Stimulated activated CD8-positive, alpha-beta memory T cell treated with anti-CD3 and anti-CD28 coated beads, Interleukin-4, amount 100 ng/mL, for 1 hour (primary cell): ENCODE measurements at places on chromosomes 1 and 21.

- no peak for DNase-seq
These were observed 34.5 kb downstream of the TYW3 start for GRCh38 chr1:74767490-74767889.

DNA sequence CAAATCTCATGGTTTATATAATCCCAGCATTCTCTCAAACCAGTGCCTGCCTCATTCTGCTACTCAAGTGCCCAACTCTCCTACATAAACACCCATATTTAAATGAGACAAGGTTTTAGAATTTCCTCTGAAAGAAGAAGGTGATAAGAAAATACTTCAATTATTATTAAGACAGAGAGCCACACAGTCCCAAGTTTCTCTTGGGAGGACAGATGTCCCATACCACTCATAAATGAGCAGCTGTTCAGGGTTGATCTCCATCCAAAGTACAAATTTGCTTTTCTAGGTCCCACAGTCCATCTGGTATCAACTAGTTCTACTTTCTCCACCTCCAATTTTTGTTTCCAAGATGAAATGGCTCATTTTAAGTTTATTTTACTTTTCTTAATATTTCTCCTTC, 11.3 kb downstream of the DCAF8 start:
- no peak for DNase-seq

GRCh38 chr1:119910618-119911017, 14.3 kb upstream of the ADAM30 start:
- no peak for DNase-seq

DNA sequence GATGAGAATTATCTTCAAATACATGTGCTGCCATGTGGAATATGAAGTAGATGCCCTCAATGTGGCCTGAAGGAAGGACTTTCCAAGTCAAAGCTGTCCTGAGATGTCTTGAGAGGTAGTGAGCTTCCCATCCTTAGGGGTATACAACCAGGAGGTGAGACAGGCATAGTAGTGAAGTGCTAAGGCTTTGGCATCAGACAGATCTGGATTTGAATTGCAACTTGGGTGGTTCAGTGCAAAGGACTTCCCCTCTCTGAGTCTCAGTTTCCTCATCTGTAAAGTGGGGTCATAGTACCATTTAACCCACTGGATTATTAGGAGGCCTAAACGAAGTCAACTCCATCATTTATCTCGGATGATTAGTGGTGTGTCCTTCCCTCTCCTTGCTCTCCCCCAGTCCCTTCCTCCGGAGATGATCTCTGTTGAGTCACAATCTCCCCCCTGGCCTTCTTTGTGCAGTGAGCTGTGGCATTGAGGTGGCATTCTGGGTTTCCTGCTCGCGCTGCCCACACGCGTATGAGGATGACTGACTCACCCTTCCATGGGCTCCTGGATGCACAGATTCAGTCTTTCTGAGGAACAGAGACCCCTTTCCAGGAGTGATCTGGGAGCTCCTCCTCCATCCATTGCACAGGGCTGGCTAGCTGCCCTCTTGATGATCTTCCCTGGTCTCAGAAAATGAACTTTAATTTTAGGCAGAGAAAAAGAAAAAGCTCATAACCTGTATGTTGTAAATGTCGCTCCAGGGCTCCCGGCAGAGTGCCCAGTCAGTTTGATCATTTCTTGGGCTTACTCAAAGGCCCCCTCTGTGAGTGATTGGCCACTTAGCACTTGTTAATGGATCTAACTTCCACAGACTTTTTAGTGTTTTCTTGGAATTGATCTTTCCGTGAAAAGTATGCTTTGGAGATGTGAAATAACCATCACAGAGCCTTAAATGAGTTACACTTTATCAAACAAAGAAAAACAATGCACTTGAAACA, 354.6 kb downstream of the PTPRU start:
- DNase-seq, result no peak

DNA sequence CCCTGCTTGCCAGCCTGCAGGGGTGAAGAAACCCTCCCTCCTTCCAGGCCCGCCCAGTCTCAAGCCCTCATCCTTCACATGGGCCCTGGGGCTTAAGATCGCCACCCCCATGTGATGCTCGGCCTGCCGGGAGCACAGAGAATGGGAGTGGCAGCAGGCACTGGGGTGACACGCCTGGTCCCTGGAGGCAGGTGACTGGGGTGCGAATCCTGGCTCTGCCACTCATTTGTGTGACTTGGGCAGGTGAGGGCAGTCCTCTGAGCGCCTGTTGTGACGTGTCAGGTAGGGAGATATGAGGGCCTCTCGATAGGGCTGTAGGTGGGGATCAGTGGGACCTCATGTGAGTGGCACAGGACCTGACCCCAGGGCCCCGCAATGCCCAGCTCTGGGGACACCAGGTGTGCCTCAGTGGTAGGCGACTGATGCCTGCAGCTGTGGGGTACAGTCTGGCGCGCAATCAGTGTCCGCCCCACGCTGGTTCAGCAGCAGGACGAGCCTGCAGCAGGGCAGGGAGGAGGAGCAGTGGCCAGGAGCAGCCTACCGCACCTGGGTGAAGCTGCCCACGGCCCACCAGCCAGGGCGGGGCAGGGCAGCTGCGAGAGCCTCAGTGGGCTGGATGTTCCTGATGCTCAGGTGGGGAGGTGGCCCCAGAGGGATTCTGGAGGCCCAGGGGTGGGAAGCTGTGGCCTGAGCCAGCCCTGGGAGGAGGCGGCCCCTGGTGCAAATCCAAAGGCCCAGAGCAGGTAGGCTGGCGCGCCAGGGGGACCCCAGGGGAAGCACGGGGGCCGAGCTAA, 6.2 kb downstream of the SH2D5 start:
- DNase-seq, result no peak

GRCh38 chr1:7770669-7770996, 463 bp upstream of the VAMP3 start:
- DNase-seq, result no peak

- no peak for DNase-seq
These were observed 27.6 kb downstream of the CFAP74 start for GRCh38 chr1:1976031-1976430.

DNA sequence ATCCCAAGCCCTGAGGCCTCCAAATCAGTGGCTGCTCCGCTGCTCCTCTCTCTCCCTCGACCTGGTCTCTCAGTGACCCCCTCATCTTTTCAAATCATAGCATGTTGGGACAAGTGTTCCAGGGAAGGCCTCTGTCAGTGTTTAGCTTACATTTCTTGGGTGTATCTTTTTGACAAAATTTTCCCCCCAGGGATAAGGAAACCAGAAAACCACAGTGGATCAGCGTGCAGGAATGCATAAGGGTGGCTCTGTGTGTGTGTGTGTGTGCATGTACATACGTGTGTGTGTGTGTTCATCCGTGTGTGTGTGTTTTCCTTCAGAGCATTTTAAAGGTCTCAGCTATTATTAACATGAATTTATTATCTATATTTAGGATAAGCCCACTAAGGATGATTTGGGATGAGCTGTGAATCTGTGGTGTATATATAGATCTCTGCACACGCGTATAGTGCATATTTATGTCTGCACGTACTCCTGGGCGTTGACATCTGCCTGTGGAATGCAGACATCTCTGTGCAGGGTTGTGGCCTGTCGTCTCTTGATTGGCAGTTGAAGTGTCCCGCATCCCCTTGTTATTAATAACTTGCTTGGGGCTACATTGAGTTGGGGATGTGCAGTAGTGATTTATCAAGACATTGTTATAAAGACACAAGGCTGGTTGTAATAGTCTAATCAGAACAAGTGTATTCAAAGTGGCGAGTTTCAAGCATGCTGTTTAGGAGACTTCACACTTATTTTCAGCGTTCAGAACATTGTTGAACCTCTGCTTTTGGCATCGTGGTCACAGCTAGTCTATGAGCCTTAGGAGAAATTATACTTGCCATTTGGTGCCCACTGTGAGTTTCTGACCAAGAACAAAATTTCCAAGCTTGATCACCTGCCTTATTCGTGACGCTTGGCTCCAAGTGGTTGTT, 55.6 kb downstream of the GALNT2 start:
- no peak for DNase-seq

GRCh38 chr1:240468656-240469055, 143.3 kb downstream of the GREM2 start:
- no peak for DNase-seq

GRCh38 chr1:25469177-25469576, 38.5 kb downstream of the MACO1 start:
- no peak for DNase-seq

DNA sequence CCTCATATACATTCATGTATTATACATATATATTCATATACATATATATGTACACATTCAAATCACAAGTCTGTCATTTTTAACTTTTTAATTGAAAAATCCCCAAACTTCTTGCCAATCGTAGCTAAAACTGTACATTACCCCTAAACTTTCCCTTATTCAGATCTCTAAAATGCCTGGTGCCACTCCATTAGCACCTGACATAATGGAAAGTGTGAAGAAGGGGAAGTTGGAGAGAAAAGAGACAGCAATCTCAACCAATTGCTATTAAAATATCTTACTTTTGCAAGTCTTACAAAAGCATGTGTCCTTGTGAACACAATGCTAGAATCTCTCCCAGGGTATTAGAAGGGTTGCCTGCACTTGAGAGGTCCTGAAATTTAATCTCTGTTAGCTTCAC, 22.7 kb upstream of the PRKACB start:
- no peak for DNase-seq

- no peak for DNase-seq
These were observed 21.9 kb downstream of the LRRC8D start for GRCh38 chr1:89842567-89843272.

- DNase-seq, result no peak
These were observed 11.1 kb downstream of the PDZK1 start for GRCh38 chr1:145695821-145696629.

GRCh38 chr21:15079269-15079668, 14.5 kb upstream of the NRIP1 start:
- no peak for DNase-seq

- DNase-seq, result peak; percentile 15
These were observed 117.0 kb downstream of the CD247 start for GRCh38 chr1:167401260-167401873.

- DNase-seq, result no peak
These were observed 194.5 kb upstream of the PLD5 start for GRCh38 chr1:242718967-242719366.

GRCh38 chr1:196655494-196655893, 3.7 kb downstream of the CFH start:
- no peak for DNase-seq

GRCh38 chr1:27539901-27540861, 50.2 kb upstream of the WASF2 start:
- DNase-seq, result no peak

- no peak for DNase-seq
These were observed 110.3 kb upstream of the CHRM3 start for GRCh38 chr1:239276051-239276450.

GRCh38 chr1:6131561-6131960, 48.6 kb downstream of the CHD5 start:
- no peak for DNase-seq

GRCh38 chr1:160975026-160975425, 20.4 kb upstream of the ITLN2 start:
- no peak for DNase-seq

GRCh38 chr1:152044386-152044785, 7.6 kb upstream of the S100A11 start:
- no peak for DNase-seq

GRCh38 chr21:34514576-34515115, 2.6 kb upstream of the KCNE1 start:
- no peak for DNase-seq

DNA sequence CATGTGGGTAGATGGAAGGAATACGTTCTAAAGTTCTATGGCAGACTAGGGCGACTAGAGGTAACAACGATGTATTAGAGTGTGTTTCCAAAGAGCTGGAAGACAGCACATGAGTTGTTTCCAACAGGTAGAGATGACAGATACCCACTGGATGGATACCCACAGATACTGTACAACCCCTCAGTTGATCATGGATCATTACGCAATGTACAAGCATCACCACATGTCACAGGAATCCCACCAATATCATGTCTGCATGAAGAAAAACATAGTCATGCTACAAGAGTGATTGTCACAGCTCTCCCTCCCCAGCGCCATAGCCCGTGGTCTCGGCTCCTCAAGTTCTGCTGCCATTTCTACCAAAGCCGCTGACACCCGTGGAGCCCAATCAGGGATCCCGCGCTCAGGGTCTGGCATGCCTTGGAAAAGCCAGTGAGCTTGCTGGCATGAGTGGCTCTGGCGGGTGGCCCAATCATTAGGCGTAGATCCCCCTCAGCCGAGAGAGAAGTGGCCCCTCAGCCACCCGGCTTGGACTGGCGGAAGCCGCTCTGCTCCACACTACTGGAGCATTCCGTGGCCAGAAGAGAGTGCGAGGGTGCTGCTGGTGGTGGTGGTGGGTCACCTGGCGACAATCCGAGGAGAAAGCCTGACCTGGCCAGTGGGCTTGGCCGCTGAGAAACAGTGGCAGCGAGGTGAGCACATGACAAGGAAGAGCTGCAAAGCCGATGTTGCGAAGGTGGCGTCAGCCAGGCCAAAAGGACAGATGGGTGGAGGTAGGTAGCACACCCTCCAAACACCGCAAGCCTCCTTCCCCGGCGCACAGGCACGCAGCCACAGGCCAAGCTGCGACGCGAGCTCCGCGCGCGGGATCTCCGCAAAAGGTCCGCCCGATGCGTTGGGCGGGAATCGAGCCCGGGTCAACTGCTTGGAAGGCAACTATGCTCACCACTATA, 65.7 kb upstream of the FCGR2A start:
- no peak for DNase-seq

DNA sequence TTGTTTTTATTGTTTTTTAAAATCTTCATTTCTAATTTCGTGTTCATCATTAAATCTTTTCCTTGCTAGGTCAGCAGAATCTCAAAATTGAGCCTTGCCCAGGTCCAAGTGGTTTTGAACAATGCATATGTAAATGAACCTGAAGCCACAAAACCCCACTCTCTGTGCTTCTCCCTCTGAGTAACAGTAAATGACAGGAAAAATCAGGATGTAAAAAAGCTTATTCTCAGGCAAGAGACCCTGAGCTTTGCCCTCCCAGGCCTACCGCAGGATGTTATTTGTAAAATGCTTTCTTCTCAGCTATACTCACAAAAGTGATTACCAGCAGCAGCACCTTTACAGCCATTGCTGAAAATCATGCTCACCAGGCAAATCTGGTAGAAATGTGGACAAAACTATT, 47.6 kb downstream of the TYW3 start:
- DNase-seq, result no peak

- DNase-seq, result no peak
These were observed 152.9 kb downstream of the CLIC6 start for GRCh38 chr21:34821717-34822116.

- DNase-seq, result no peak
These were observed 52.0 kb upstream of the TINAGL1 start for GRCh38 chr1:31524186-31524901.

- DNase-seq, result peak; percentile 4
These were observed 3.1 kb downstream of the C1orf162 start for GRCh38 chr1:111476761-111477309.
